Occipital lobe (tissue), 3 donors: ENCODE measurements at places on chromosomes 1 and 21.
A peak's percentile ranks its signal among the peaks of the same experiment; 100 is the strongest.

GRCh38 chr1:112536561-112536960 is 27.8 kb downstream of the WNT2B start:
- DNase-seq, result no peak

DNA sequence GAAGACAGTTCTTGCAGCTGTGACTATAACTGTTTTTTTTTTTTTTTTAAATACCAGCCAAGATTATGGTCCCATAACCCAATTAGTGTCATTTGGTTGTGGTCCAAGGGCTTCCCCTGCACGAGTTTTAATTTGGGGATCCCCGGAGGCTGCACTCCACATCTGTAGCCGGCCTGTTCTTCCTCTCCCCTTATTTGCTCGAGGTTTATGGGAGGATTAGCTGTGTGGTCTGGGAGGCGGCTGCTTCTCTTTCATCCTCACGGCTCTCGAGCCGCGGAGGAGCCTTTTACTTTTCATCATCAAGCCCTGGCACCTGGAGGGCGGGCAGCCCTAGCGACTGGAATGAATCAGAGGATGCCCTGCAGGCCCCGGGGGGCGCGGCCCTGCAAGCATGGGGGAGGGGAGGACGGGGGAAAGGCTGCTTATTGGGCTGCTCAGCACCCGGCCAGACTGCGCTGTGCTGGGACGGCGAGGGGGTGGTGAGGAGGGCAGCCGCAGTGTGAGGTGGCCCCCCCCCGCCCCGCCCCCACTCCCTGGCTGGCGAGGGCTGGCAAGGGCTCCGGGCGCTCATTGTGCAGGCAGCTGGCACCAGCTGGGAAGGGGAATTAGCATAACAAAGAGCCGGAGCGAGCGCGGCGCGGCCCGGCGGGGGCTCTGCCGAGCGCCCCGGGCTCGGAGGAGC is 18.5 kb downstream of the SERTAD4 start:
- DNase-seq, result peak; percentile 82

DNA sequence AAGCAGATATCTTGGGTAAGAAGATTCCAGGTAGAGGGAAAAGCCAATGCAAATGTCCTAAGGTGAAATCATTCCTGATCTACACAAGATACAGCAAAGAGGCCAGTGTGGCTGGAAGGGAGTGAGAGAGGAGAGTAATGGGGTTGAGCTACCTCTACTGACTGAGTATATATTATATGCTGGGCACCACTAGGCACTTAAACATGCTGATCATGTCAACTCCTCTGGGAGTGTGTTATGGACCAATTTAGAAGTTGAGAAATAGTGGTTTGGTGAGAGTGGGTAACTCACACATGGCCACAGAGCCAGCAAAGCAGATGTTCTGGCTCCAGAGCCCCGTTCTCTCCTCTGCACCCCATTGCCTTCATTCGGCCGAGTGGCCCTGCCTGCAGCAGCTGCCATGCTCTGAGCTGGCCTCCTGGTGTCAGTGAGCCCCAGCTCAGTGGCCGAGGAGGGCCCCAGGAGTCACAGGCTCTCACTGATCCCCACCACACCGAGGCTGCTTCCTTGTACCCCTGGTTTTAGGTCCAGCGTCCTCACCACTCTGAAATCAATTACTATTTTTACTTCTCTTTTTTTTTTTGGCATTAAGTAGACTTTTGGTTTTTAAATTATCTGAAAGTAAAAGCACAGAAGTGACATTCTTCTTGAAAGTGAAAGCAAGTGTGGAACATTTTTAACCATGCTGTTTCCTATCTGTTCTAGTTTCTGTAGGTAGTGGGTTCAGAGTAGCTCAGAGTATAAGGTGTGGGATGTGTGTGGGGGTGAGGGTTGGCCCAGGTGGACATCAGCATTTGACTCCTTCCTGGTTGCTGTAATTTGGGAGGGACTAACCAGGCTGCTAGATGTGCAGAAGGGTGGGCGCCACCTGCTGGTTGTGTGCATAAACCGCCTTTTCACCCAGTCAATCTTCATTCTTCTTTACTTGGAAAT is 45.8 kb upstream of the CRNN start:
- DNase-seq, result peak; percentile 5

GRCh38 chr1:228927946-228928898 is 192.9 kb downstream of the RHOU start:
- DNase-seq, result no peak

DNA sequence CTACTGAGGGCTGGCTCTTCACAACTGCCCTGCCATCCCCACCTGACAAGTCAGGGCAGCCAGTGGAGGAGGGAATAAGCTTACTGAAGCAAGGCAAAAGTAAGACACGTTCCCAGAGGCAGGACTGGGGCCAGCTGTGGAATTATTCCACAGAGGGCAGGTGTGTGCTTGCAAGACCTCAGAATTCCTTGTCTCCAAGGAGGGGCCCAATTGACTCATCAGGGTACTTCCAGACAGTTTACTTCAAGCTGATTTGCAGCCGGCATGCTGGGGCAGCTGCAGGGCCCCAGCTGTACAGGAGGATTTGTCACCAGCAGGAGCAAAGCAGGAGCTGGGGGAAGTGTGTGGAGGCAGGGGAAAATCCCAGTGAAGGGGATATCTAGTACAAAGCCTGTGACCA is 167.5 kb upstream of the CAMK1G start:
- DNase-seq, result no peak

- no peak for DNase-seq
These were observed 155.2 kb upstream of the KAZN start for GRCh38 chr1:14443164-14443787.

DNA sequence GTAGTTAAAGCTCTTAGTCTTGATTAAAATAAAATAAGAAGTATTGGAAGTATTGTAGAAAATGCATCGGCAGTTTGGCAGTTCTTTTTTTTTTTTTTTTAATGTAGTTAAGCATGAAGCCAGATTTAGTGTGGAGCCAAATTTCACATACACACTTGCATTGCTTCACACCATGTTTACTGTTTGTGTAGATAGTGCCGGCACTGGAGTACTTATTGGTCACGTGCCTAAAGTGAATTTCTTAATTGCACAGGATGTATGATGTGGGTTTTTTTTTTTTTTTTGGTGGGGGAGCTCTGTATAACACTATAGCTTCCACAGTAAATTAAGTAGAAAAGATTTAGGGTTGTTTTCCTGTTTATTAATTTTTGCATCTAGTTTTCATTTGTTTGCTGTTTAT is 21.2 kb upstream of the TMEM61 start:
- no peak for DNase-seq

DNA sequence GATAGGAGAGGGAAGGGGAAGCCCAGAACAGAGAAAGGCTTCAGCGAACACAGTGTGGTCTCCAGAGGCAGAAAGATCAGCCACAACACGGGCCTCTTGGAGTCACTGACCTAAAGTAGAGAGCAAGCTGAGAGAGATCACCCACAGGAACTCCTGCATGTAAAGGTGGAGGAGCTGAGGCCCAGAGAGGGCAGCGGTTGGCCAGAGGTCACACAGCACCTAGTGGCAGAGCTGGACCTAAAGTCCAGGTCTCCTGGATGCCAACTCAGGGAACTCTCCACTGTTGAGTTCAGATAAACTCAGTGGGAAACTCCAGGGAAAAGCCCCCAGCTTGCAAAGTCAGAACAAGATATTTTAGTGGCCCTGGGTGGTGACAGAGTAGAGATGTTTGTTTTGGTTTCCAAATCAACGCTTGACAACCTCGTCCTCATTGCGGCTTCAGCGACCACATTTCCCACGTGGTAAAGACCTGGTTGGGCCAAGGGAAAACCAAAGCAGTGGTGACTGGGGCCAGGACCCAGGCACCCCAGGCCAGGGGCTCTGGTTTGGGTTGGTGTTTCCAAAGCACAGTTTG is 4.6 kb downstream of the IFFO2 start:
- DNase-seq, result no peak

DNA sequence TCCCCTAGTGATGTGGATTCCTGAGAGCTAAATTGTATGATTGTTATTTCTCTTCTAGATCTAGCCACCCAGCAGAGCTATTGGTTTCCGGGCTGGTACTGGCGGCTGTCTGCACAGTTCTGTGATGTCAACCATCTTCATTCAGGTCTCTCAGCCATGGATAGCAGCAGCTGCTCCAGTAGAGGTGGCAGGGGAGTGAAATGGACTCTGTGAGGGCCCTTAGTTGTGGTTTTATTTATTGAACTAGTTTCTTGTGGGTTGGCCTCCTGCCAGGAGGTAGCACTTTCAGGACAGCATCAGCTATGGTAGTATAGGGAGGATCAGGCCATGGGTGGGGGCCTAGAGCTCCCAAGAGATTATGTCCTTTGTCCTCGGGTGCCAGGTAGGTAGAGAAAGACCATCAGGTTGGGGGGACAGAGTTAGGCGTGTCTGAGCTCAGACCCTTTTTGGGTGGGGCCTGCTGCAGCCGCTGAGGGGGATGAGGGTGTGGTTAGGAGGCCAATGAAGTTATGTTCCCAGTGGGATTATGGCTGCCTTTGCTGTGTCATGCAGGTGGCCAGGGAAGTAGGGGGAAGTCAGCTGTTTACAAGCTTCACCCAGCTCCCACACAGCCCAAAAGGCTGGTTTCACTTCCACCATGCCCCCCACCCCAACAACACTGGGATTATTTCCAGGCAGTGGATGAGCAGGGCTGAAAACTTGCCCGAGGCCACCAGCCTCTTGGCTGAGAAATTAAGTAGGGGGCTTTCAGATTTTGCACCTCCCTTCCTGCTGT is 55.1 kb upstream of the RGS4 start:
- DNase-seq, result no peak

DNA sequence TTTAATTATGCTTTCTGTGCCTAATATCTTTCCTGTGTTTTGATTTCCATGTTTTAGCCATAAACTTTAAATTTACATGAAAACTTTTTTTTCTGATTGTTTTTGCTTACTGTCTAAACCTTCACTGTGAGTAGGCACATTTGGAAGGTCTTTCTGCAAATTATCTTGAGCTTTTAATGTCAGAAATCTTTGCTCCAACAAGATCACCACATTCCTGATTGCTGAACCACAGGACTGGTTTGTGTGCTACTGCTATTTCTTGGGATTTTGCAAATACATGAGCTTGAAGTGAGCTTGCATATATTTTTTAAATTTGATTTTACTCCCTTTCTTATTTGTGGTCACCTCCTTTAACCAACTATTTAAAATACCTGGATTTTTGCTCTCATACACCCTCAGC is 61.3 kb downstream of the PTBP2 start:
- DNase-seq, result no peak

GRCh38 chr1:213192026-213192425 is 141.0 kb downstream of the RPS6KC1 start:
- DNase-seq, result no peak

GRCh38 chr1:58204284-58204683 is 342.2 kb downstream of the OMA1 start:
- DNase-seq, result no peak

DNA sequence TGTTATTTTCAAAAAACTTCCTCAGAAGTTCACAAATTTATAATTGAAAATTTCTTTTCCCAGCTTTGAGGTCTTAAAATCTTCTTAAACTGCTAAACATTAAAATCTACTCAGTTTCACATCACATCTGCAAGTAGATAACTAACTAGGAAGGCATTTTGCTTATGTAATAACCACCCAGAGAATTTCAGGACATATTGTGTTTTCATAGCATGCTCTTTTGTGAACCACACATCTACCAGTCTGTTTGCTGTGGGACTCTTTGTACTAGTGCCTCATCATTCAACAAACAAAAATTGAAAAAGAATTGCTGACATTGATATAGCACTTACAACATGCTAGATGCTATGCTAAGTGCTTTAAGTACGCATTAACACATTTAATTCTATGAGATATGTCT is 31.6 kb upstream of the C1orf146 start:
- DNase-seq, result no peak

DNA sequence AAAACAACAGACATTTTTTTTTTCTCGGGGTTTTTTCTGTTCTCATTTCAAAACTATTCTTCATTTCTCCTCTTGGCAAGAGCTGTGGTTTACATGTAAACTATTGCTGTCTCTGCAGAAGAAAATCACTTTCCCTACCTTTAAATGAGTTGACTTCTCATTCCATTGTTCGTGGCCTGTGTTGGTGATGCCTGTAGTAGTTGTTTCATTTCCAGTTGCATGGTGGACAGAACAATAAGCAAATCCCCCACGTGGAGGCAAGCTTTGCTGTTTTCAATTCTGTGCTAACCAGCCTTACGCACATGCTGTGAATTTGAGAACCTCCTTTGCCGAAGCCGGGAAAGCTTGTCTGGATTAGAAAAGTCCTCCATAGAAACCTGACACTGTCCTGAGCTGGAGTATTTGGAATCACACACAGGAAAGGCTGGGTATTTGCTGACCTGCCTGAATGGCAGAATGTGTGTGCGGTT is 26.2 kb upstream of the MAP3K7CL start:
- no peak for DNase-seq

GRCh38 chr1:78869136-78869535 is 137.4 kb downstream of the ADGRL4 start:
- DNase-seq, result no peak

DNA sequence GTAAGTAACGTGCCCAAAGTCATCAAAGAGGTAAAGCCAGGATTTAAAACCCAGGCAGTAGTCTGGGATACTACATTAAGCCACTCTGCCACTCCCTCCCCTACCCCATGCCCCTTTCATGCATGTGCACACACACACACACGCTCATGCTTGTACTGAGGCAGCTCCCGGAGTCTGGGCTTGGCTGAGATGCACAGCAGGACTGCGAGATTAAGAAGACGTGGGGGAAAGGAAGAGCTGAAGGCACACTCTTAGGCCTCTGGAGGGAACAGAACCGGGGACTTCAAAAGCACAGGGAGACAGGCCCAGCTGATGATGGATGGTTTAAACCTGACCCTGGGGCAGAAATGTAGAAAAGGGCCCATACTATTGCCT is 98.3 kb downstream of the GLIS1 start:
- DNase-seq, result no peak

DNA sequence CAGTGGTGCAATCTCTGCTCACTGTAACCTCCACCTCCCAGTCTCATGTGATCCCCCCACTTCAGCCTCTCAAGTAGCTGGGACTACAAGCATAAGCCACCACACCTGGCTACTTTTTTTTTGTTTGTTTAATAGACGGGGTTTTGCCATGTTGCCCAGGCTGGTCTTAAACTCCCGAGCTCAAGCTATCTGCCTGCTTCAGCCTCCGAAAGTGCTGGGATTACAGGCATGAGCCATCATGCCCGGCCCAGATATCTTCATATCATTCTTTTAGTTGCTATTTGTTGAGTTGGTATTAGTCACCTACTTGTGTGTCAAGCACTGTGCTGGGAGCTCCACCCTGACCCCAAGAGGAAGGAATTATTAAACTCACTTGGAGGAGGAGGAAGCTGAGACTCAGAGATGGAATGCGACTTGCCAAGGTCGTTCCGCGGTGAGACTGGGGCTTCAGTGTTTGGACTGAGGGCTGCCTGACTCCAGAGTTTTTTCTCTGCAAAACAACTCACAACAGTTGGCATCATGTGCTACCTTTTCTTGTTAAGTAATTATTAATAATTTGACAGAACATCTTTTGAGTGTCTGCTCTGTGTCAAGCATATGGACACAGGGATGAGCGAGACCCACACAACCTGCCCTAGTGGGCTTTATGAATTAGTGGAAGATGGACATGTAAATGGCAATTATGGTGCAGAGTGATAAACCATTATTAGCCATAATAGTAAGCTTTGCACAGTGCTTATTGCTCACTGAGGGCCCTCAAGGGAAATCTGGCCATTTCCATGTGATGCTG is 132.0 kb downstream of the FOXD2 start:
- DNase-seq, result no peak
